ENCODE measurements at places on chromosomes 4 and X. TPM values are rescaled to one million over a fixed set of nuclear protein-coding genes. Genes with fewer than 3 reads are reported as not detected.

- no peak for ATAC-seq
Measured at GRCh38 chrX:1477801-1478458, 25.2 kb upstream of the ASMTL start.

GRCh38 chr4:17997129-17997528 is 24.4 kb downstream of the LCORL start:
- ATAC-seq, result no peak

- ATAC-seq, result no peak
Measured at GRCh38 chrX:111375747-111376146, 36.2 kb downstream of the DCX start.

GRCh38 chr4:43296946-43297528 is 404.5 kb downstream of the GRXCR1 start:
- ATAC-seq, result no peak

GRCh38 chrX:13357925-13358324 is 38.1 kb upstream of the ATXN3L start:
- ATAC-seq, result no peak

GRCh38 chr4:40301603-40302002 is 33.5 kb upstream of the CHRNA9 start:
- peak; percentile 41 for ATAC-seq

GRCh38 chr4:102298716-102299115 is 46.6 kb downstream of the SLC39A8 start:
- no peak for ATAC-seq

GRCh38 chr4:86608757-86609375 is 14.8 kb downstream of the PTPN13 start:
- no peak for ATAC-seq

- no peak for ATAC-seq
Measured at GRCh38 chr4:137390707-137391106, 141.6 kb downstream of the PCDH18 start.

GRCh38 chr4:108483079-108483478 is 137.3 kb upstream of the RPL34 start:
- ATAC-seq, result peak; percentile 78

- ATAC-seq, result no peak
Measured at GRCh38 chr4:139849219-139849618, 183.6 kb downstream of the MGST2 start.

DNA sequence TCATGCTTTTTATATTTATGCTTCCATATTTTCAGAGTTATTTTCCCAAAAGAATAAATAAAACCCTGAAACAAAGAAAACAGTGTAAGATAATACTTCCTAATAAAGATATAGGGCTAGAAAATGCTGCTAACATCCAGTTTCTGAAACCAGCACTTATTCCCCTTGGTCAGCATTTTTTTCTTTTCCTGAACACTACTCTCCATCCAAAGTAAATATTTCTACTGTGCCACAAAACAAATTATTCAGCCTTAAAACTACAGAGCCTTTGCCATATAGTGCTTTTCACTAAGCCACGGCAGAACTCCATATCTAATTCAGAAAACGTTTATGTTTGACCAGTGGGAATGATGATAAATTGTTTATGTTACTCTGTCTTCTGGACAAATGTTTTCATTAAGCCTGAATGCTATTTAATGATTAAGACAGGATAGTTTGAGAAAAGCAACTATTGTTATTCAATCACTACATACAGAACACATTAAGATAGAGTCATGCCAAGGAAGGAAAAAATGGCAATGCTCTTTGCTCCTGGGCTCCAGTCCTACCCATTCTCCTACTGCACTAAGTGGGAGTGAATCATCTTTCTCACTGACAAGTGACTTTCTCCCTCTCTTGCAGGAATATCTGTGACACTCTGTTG is 723.9 kb downstream of the FAT4 start:
- ATAC-seq, result no peak

DNA sequence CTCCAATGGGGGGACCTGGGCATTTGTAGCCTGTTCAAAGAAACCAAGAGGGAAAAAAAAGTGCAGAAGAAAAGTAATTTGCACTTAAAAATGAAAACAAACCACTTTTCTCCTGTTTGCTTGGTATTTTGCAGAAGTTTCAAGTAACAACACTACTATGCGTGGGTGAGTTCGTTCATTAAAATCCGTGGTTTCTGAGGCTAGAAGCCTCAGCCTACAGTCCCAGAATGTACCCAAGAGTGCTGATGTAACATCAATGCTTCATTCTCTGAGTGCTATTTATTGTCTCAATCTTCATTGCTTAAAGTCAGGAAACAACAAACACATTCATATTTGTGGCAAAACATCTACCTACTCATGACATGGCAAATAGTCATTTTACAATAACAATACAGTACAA is 29.2 kb downstream of the LGI2 start:
- ATAC-seq, result no peak

GRCh38 chr4:155609455-155610059 is 57.1 kb upstream of the GUCY1A1 start:
- no peak for ATAC-seq

DNA sequence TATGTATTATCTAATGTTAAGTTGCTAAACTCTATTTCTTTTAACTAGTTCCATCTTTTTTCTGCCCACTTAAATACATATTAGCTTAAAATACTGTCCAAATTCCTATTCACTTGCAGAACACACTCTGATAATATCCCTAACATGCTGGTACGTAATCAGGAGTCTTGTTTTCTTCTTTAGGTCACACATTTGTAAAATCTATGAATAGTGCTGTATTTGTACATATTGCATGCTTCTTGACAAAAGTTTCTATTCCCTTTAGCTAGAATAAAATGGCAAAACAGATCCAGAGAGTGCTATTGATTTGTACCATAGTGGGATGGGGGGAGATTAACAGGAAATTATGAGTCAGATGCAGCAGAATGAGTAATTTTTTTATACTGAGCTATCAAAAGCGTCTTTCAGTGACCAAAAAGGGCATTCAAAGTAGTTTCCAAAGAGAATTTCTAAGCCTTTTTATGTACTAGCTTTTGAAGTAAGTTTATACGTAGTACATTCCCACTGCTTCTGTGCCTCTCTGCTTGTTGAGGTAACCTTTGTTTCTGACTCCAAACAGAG is 126.5 kb downstream of the PTPN13 start:
- peak; percentile 51 for ATAC-seq

Gene ADH6
- total RNA-seq, result not detected

Gene TMPRSS11F
- total RNA-seq, result not detected

Gene SPATA4
- not detected for total RNA-seq

Gene ANAPC10
- total RNA-seq, result 21.8 TPM

Gene NALF2
- 0.32 TPM for total RNA-seq

Gene COX7B2
- not detected for total RNA-seq

Gene NPNT
- not detected for total RNA-seq
